ENCODE measurements at places on chromosomes 13 and 19.

GRCh38 chr19:32919365-32919764, 49.8 kb upstream of the SLC7A9 start:
- no peak for DNase-seq

DNA sequence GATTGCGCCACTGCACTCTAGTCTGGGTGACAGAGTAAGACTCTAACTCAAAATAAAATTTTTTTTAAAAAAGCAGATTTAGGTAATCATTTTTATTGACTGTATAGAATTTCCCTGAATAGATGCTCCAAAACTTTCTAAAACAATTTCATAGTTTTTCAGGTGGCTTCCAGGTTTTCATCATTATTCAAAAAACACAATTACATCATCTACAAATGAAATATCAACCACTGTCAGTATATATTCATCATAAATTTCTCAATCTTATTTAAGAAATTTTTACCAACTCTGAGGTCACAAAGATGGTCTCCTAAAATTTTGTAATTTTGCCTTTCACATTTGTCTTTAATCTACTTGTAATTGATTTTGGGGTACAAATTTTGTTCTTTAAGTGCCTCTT, 48.1 kb downstream of the ZC3H13 start:
- no peak for DNase-seq

- DNase-seq, result no peak
Observed at GRCh38 chr13:94394723-94395122, 84.8 kb downstream of the DCT start.

- no peak for DNase-seq
Observed at GRCh38 chr19:8371011-8371804, 7.3 kb downstream of the ANGPTL4 start.

- no peak for DNase-seq
Observed at GRCh38 chr19:55265173-55265572, 6.4 kb upstream of the PPP6R1 start.

DNA sequence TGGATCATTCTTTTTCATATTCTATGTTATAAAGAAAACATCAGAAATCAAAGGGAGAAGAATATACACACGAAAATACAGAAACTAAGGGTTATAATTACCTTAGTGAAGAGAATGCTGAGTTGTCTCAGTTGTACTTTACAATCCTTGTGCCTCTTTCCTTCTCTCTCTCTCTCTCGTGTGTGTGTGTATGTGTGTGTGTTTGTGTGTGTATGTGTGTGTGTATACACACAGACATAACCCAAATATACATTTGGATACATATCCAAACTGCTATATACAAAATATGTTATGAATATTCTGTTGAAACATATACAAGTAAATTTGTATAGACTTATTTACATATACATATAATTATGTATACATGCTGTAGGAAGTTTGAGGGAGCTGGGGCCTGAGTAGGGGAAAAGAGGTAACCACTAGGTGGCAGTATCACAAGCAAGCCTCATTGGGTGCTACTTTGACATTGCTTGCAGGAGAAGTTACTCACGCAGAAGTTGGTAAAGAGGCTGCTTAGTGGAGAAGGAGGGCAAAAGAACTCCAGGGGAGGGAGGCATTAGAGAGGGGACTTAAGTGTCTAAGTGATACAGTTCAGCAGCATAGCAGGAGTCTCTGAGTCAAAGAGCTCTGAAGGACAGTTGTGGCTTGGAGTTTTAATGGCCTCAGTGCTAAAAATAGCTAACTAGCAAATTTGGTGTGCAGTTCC, 465.1 kb upstream of the PCDH20 start:
- no peak for DNase-seq

GRCh38 chr13:79549355-79550106, 68.6 kb downstream of the NDFIP2 start:
- no peak for DNase-seq

DNA sequence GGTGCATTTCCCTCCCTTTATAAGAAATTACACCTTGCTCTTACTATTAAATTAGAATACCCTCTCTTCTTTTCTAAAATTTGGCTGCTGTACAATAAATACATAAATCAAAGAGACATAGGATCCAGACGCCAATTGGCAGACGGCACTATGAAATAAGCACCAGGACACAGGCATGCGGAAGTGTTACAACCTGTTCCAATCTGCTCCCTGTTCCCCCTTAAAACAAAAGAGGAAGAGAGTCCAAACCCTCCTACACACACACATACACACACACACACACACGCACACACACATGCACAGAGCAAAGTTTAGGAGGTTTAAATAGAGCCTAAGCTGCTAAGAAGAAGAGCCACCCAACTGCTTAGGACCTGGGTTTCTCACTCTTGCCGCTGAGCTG, 75.6 kb upstream of the ZNF507 start:
- no peak for DNase-seq

DNA sequence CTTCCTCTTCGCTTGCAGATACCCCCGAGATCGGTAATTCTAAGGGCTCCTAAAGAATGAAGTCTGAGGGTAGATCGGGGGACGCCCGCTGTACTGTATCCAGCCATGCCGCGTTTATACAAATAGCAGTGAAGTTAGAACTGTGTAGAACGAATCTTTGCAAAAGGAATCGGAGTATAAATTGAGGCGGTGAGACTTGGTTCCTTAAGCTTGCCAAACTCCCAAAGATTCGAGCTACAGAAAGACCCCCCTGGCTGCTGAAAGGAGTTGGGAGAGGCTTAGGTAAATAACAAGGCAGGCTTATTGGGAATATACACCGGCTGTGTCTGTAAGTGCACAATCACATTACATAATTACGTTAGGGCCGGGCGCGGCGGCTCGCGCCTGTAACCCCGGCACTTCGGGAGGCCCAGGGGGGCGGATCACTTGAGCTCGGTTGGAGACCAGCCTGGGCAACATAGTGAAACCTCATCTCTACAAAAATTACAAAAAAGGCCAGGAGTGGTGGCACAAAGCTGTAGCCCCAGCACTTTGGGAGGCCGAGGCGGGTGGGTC, 12.2 kb downstream of the TMEM160 start:
- no peak for DNase-seq

DNA sequence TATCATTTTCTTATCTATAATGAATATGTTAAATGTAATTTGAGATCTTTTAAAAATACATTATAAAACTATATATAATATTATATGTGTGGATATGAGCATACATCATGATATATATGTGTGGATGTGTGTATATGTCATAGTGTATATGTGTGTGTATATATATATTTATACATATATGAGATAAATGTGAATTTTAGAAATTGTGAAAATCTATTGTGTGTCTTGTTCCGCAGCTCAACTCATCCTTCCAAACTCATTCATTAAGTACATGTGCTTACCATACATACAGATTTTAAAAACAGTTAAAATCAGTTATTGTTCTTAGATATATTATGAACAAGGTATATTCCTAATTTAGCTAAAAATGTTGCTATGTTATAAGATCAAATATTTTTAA, 435.2 kb upstream of the MIR17HG start:
- DNase-seq, result no peak

DNA sequence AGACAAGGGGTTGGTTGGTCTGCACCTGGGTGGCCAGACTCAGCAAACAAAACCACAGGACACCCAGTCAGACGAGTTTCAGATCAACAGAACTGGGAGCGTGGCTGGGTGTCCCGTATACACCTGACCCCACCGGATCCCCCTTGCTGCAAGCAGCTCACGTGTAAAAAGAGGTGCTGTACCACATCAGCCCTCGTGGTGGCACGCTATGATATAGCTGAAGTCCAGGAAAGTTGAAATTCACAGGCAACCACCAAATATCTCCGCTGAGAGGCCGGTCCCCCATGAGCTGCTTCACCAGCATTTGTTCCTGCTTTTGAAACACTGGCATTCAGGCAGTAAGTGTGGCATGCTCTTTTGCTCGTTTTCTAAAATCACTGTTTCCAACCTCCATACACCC, 92.3 kb downstream of the TUBA3C start:
- no peak for DNase-seq

DNA sequence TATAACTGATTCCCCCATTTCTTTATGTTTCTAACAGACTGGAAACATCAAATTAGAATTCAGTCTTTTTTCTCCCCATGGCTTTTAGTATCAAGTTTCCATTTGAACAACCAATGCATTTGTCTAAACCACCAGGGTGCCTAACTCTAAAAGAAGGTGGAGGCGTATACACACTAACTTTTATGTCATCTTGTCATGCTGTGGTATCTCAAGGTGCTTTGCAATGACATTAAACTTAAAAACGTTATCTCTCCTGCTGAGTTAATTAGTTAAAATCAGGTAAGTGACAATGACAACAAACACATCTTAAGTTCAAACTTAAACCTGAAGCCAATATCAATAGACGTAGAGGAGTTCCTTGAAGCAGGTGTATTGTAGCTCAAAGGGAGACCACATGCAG, 1001.7 kb downstream of the PCDH17 start:
- DNase-seq, result no peak

- no peak for DNase-seq
Observed at GRCh38 chr13:30905932-30906383, at the start of gene MEDAG. Gene MEDAG, plus strand, starts transcription at chr13:30906271. Its CDS starts 245 bp downstream, at chr13:30906516.

- DNase-seq, result no peak
Observed at GRCh38 chr19:29550896-29551295, 25.1 kb downstream of the VSTM2B start.

GRCh38 chr13:50779443-50780200, 63.9 kb downstream of the DLEU7 start:
- no peak for DNase-seq

GRCh38 chr13:79663435-79663834, 182.5 kb downstream of the NDFIP2 start:
- DNase-seq, result no peak

DNA sequence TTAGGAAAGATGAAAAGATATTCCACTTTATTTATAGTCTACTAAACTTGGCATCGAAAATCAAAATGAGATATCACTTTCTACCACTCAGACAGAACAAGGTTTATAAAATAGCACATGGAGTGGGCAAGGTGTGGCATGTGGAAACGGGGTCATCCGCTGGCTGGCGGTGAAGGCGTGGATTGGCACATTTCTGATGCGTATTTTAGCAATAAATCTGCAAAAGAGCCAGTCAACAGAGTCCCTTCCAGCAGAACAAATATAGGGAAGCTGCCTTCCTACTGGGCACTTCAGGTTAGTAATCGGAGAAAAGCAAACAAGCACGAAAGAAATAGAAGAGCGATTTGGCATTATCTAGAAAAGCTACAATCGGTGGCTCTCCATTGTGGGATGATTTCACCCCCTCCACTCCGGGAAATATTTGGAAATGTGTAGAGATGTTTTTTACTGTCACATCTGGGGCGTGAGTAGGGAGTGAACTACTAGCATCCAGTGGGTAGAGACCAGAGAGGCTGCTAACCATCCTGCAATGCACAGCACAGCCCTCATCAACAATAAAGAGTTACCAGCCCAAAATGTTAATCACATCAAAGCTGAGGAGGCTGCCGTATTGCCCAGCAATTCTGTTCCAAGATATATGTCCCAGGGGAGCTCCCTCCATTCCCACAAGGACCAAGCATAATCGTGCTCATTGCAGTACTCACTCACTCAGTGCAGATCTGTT, 116.1 kb upstream of the PEG3 start:
- DNase-seq, result no peak

GRCh38 chr13:90768116-90768515, 579.4 kb upstream of the MIR17HG start:
- no peak for DNase-seq

- peak; percentile 70 for DNase-seq
Observed at GRCh38 chr19:44607049-44607448, 6.3 kb upstream of the IGSF23 start.

DNA sequence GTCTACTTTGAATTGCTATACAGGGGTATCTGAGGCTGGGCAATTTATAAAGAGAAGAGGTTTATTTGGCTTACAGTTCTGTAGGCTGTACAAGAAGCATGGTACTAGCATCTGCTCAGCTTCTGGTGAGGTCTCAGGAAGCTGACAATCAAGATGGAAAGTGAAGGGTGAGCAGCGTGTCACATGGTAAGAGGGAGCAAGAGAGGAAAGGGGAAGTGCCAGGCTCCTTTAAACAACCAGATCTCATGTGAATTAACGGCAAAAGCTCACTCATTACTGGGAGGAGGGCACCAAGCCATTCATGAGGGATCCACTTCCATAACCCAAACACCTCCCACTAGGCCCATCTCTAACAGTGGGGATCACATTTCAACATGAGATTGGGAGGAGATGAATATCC, 222.4 kb downstream of the TDRD3 start:
- no peak for DNase-seq

Measured in HS-5 (cell line).